ENCODE measurements at places on chromosomes 2 and 18. TPM values are rescaled to one million over a fixed set of nuclear protein-coding genes. Genes with fewer than 3 reads are reported as not detected.

GRCh38 chr2:106596844-106597243, 109.7 kb downstream of the CD8B2 start:
- DNase-seq, result no peak

DNA sequence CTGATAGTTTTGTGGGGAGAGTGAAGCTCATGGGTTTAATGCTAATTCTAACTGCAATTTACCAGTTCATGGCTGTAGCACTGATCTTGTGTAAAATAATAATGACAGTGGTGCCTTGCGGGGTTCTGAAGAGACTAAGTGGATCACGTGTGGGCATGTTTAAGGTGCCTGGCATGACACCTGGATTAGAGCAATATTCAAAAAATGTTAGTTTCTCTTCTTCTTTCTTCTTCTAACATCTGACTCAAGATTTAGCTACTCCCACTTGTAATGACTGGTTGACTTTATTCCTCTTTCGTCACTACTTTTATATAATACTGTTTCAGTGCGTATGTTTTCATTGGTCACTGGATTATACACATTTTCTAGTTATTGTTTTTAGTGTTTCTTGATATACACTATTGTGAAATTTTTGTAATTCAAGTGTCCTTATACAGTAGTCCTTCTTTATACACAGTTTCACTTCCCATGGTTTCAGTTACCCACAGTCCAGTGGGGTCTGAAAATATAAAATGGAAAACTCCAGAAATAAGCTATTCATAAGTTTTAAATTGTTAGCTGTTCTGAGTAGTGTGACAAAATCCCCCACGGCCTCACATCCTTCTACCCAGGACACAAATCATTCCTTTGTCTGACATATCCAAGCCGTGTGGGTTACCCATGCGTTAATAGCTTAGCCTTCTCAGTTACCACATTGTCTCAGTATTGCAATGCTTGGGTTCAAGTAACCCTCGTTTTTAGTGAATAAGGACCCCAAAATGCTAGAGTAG, 662.2 kb upstream of the CNTNAP5 start:
- DNase-seq, result no peak

- DNase-seq, result no peak
Observed at GRCh38 chr2:62467475-62468321, 38.3 kb downstream of the TMEM17 start.

GREB1 gene
- total RNA-seq, result 5.2 TPM

DNA sequence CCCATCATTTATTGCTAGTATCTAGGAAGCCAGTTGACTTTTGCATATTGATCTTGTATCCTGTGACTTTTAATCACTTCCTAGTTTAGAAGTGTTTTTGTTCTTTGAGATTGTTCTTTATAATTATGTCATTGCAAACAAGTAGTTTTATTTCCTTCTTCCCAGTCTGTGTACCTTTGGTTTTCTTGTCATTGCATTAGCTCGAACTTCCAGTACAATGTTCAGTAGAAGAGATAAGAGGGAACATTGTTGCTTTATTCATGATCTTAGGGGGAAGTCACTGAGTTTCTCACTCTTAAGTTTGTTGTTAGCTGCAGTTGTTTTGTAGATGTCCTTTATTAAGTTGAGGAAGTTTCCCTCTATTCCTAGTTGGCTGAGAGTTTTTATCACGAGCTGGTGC, 61.0 kb downstream of the TRAPPC12 start:
- DNase-seq, result no peak

DNA sequence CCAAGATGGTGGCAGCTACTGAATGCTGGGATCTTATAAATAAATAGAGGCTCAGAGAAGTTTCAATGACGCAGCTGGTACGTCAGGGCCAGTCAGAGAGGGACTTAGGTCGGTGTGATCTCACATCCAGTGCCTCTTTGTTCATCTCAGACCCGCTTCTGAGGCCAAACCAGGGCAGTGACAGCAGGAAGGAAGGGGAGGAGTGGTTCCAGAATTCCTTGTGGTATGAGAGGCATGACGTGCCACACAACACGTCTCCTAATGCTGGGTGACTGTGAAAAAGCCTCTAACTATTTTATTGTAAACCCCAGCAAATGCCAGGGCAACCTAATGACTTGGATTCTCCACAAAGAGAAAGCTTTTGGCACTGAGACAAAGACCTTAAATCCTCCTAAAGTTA, 423.3 kb downstream of the LPIN1 start:
- DNase-seq, result peak; percentile 77

DNA sequence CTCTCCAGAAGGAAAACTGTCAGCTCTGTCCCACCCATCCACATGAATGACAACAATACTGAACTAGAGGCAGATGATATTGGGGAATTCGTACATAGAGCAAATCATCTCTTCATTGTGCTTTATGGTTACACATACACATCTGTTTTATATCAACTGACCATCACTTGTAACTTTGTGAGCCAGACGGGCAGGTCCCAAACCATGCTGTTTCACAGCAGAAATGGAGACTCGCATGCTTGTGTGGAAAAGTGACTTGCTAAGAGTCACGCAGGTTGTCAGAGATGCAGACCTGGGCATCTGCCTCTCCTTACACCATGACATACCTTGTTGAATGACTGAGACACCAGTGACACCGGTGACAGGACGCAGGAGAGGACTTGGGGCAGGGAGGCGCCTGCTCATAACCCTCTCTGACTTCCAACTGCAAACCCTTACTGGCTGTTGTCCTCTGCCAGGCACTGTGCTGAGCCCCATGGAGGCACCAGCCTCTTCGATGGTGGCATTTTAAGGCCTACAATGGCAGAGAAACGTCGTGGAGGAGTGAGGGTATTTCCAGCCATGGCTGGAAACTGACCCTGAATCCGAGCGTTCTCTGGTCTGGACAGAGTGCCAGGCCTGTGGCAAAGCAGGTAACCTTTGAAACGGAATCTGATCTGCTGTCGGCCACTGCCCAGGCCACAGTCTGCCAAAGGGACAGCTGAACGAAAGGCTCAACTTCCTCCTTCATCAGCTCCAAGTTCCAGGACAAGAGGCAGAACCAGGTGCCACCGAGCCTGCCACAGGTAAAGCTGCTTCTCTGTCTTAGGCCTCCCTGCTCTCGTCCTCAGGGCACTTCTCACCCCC, 26.9 kb upstream of the ROCK2 start:
- no peak for DNase-seq

DNA sequence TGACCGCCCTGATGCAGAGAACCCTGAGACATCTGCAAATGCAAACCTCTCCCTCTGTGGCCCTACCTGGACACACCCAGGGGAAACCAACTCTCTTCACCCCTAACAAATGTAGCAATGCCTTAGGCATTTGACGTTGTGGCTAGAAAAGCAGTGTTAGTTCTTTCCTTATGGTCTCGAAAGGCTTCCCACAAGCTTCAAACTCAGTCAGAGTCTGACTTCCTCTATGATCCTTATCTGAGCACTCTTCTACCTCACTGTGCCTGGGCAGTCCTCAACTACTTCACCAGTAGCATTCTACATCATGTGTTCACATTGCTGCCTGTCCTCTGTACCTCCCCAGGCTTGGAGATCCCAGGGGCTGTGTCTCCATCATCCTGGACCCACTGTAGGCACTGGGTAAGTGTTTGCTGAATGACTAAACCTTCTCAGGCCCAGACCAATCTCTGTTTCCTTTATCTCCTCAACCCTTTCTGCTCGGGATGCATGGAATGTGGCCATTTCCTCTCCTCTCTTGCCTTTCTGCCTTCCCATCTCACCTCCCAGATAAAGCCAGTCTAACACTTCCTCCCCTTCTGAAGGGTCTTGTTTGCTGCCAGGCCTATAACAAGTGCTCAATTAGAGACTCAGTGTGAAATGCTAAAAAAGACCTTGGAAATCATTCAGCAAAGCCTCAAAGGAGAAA, 91.7 kb upstream of the ACAA2 start:
- no peak for DNase-seq

- DNase-seq, result no peak
Observed at GRCh38 chr2:105070010-105070865, 32.4 kb downstream of the MRPS9 start.

GRCh38 chr2:171206422-171207115, 45.9 kb upstream of the TLK1 start:
- DNase-seq, result no peak
